ENCODE measurements at places on chromosomes 7 and 10.

DNA sequence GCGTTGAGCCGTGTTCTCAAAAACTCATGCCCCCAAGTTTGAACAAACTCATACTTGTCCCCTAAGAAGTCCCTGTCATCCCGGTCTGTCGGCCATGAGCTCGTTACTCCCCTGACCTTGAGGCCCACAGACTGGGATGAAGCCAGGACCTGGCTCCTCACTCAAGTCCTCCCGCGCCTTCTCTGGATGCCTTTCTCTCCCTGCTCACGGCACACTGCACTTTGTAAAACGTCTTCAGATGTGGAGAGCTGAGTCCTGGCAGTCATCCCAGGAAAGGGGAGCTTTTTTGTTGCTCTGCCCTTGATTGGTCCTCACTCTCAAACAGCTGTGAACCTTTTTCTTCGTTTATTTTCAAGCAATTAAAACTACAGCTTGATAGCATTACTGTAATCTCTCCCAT, 110.8 kb downstream of the JAZF1 start:
- no peak for DNase-seq

DNA sequence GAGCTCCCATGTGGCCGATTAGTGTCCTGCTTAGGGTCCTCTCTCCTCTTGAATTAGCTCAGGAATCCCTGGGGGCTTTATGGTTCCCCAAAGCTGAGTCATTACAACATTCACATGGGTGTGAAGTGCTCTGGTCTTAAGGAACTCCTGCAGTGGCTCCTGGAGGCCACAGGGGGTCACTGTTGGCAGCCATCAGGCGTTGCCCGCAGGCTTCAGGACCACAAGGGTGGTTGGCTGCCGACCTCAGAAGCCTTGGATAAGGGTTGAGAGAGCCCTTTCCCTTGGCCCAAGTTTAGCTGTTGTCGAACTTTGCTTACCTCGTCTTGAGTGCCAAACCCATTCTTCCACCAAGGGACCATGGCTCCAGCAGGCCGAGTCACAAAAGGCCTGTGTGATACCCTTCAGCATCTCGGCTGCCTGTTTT, 61.7 kb downstream of the SH2D4B start:
- DNase-seq: no peak

- DNase-seq: no peak
These were observed 235.3 kb downstream of the CCDC3 start for GRCh38 chr10:12766223-12766622.

DNA sequence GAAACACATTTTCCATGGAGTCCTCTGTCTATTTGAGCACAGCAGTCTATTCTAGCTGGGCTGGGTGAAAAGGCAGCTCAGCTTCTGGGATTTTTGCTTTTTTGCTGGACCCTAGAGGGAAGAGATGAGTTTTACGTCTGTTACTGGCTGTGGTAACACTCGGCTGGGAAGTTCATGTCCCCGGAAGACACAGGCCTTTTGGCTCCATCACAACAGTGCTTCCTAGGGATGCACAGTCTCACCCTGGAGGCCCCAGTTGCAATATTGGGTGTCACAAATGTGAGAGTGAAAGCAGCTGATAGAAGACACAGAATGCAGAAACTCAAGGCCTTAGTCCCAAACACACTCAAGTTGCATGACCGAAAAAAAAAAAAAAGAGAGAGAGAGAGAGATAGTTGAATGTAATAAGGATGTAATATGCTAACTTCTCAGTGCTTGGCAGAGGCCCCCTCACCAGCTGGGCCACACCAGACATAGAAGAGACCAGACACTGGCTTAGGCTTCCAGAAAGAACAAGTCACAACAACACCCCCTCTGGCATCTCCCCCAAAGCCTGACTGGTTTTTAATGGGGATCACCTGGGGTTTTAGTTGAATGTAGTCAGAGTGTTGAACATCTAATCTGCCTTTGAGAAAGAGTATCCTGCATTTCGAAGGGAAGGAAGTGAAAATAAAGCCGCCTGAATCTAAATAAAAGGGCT, 545.4 kb upstream of the FZD8 start:
- no peak for DNase-seq

GRCh38 chr10:31399631-31400030, 80.6 kb downstream of the ZEB1 start:
- no peak for DNase-seq

GRCh38 chr10:3595736-3596135, 189.3 kb downstream of the KLF6 start:
- DNase-seq: no peak

- no peak for DNase-seq
These were observed 197.9 kb downstream of the HDAC9 start for GRCh38 chr7:18693406-18693805.

- no peak for DNase-seq
These were observed 34.7 kb upstream of the FOXI2 start for GRCh38 chr10:127702271-127702670.

DNA sequence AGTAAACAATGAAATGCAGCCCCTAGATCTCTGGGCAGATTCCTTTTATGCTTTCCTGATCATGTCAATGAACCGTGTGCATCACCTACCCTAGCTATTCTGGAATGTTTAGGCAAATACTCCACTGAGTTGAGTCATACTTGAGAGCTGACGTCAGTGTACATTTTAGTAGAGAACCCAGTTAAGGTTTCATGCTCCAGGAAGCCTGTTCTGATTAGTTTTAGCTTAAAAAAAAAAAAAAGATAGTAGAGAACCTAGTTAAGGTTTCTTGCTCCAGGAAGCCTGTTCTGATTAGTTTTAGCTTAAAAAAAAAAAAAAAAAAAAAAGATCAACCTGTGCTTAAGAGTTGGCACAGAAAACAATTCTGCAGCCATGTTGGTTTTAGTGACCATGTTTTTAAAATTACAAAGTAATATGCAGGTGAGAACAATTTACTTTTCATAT, 3.7 kb upstream of the MCU start:
- no peak for DNase-seq

GRCh38 chr7:122675011-122675410, 23.9 kb downstream of the RNF133 start:
- no peak for DNase-seq

GRCh38 chr10:110802551-110803238, 69.0 kb upstream of the PDCD4 start:
- no peak for DNase-seq

GRCh38 chr10:101099901-101100300, 31.2 kb upstream of the TLX1 start:
- no peak for DNase-seq

DNA sequence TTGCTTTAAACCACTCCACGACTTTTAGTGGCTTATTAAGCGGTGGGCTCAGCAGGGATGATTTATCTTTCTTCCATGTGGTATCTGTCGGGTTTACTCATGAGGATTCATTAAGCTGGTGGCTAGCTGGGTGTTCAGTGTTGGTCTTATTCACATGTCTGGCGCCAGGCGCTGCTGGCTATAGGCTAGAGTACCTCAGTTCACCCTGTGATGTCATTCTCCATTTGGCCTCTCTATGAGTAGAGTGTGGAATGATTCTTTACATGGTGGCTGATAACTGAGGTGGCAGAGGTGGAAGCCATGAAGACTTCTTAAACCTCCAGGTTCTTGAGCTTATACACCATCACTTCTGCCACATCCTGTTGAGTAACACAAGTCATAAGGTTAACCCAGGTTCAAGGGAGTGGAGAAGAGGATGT, 115.4 kb downstream of the MLLT10 start:
- DNase-seq: no peak

- DNase-seq: no peak
These were observed 323.1 kb upstream of the KIAA1217 start for GRCh38 chr10:23885853-23886252.

GRCh38 chr7:112619343-112619742, 138.6 kb downstream of the LSMEM1 start:
- DNase-seq: no peak

DNA sequence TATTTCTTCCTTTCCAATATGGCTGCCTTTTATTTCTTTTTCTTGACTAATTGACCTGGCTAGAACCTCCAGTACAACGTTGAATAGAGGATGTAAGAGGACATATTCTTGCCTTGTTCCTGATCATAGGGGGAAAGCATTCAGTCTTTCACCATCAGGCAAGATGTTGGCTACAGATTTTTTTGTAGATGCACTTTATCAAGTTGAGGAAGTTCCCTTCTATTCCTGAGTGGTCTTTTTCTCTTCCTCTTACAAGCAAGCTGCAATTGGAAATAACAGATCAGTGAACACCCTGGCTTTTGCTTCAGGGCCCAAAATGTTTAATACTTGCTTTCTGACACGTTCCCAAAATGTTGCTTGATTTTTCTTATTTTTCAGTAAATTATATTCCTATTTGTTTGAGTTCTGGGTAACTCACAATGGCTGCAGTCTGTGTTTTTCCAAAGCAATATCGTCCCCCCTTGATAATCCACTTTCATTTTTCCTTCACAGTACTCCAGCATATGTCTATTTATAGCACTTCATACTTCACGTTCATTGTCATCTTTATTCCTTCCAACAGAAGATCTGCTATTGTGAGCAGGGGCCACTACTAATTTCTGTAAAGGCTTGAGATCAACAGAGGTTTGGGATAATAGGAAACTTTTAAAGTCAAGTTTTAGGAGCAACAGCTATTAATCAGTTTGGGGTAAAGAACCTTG, 11.7 kb downstream of the CPEB3 start:
- DNase-seq: no peak

DNA sequence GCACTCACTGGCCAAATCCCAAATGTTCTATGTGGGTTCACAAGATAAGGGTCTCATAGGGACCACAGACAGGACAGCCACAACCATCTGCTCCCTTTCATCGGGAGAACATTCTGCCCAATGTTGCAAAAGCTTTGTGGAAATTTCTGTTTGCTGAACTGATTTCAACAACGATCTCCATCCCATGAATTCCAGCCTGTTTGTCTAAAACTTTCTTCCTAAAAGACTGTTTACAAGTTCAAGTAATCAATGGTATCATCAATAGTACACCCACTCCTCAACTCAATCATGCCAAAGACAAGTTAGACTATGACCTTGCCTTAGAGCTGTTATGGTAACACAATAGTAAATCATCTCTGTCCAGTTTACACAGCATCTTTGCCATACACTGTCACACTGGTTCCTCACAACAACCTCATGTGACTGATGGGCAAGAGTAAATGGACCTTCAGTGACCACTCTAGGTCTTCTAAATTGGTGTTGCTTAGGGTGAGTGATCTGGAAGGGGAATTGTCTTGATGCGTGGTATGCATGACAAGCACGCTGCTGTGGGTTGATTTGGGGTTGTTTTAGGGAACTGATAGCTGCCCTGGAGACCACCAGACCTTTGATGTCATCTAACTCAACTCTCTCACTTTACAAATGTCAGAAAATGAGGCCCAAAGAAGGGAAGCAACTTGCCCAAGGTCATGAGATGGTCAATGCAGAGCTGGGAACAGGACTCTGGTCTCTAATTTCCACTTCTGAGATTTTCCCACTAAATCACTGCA, 95.1 kb downstream of the PPP1R3C start:
- DNase-seq: no peak

DNA sequence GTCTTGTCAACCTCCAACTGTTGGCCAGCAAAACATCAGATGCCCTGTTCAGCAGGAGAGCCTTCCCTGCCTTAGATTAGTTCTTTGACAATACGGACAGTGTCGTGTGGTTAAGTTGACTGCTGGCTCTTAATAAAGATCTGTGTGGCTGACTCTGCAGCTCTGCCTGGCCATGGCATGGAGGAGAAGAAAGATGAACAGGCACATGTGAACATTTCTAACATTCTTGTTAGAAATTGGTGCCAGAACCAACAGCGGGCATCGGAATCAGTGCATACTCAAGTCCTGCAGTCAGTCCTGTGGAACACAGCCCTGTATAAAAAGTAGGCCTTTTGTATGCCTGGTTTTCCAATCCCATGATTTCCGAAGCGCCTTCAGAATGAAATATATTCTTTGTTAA, 455.6 kb downstream of the POM121L12 start:
- DNase-seq: no peak

DNA sequence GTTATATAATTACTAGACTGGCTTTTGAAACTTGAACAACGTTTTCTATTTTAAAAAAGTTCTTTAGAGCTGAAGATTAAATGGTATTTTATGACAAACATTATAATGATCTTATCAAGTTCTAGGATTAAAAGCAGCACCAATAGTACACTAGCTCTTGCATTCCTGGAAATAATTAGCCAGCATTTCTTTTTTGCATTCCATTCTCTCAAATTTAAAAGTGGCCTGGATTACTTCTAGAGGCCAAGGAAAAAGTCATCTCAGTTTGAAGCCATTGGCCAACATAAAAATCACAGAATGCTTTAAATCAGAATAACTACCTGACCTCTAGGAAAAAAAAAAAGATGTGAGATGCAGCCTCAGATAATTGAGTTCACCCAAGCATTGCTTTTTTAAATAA, 1326.4 kb upstream of the SORCS1 start:
- DNase-seq: no peak

- DNase-seq: no peak
These were observed 43.4 kb downstream of the PPIF start for GRCh38 chr10:79390551-79391229.

GRCh38 chr7:45088821-45089340, at the start of gene NACAD:
NACAD (minus strand) TSS chr7:45088969; CDS start chr7:45088894, 75 bp downstream.
- no peak for DNase-seq

DNA sequence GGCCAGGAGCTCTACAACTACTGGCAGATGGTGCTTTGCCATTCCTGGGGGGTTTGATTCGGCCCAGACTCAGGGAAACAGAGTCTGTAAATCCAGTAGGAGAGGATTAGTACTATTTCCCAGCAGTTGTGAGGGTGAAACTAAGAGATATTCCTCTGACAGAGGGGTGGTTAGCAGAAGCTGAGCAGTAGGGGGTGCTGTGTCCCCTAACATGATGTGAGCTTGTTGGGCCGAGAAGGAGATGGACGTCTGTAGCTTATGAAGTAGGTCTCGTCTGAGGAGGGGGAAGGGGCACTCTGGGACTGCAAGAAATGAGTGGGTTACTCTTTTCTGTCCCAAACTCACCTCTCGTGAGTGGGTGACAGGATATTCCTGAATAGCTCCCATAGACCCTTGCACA, 179.2 kb upstream of the MBL2 start:
- DNase-seq: no peak

DNA sequence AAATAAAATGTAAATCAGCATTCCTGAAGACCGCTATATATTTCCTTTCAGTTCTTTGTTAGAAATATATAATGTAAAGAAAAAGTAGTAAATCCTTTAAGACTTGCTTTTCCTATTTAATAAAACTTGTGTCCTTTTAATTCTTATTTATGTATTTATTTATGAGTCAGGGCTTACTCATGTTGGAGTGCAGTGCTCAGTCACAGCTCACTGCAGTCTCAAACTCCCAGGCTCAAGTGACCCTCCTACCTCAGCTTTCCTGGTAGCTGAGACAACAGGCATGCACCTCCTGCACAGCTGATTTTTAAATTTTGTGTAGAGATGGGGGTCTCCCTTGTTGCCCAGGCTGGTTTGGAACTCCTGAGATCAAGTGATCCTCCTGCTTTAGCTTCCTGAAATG, 724.5 kb downstream of the ANKRD7 start:
- no peak for DNase-seq

- no peak for DNase-seq
These were observed 75.6 kb upstream of the LYZL2 start for GRCh38 chr10:30705101-30705624.

- DNase-seq: no peak
These were observed 412.2 kb upstream of the ZMIZ1 start for GRCh38 chr10:78656417-78657162.
